Diencephalon (tissue), 1 donor: ENCODE measurements at places on chromosomes 16 and 17. TPM values are rescaled to one million over a fixed set of nuclear protein-coding genes. Genes with fewer than 3 reads are reported as not detected.

Gene CCL8
- not detected for total RNA-seq

Gene CHRNE
- 0.46 TPM for total RNA-seq

Gene VAT1L
- 89.0 TPM for total RNA-seq

Gene TIMP2
- total RNA-seq = 94.6 TPM

Gene ARL17B
- total RNA-seq = 16.8 TPM

Gene KRTAP3-2
- total RNA-seq = not detected

Gene CHST4
- total RNA-seq = 0.46 TPM

Gene GHDC
- total RNA-seq = 5.1 TPM
